ENCODE measurements at places on chromosomes 2 and 18.

DNA sequence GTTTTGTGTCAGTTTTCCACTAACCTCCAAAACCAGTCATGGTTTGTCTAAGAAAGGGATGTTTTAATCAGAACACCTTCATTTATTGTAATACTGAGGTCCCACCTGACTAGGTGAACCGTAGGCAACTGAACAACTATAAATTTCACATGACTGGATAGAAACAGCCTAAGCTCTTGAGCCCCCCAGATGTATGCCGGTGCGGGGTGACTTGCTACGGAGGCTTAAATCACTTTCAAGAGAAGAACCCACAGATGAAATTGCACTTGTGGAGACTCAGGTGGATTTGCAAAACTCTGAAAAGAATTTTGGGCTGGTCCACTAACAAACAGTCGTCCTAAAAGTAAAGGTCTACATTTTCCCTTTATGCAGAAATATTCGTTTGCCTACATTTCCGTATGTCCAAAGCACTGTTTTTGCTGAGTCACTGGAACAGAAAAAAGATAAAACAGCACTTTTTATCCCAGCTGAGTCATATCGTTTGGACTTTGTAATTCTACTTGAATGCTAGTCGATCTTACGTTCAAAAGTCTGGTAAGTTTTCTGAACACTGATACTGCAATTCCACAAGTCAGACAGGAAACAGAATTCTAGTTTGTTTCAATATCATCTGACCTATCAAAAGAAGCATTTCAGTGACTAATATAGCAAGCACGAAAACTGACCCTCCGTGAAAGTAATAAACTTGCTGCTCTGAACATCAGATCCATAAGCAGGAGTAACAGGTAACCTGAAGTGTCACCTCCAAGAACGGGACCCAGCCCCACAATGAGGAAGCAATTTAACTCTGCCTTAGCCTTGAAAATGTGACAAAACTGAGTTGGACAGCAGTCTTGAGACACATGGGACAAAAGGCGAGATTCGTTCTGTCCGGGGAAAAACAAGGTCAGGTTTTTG lies 18.1 kb downstream of the ZNF516 start:
- DNase-seq = no peak

GRCh38 chr18:360676-361075 lies 92.8 kb upstream of the THOC1 start:
- no peak for DNase-seq

DNA sequence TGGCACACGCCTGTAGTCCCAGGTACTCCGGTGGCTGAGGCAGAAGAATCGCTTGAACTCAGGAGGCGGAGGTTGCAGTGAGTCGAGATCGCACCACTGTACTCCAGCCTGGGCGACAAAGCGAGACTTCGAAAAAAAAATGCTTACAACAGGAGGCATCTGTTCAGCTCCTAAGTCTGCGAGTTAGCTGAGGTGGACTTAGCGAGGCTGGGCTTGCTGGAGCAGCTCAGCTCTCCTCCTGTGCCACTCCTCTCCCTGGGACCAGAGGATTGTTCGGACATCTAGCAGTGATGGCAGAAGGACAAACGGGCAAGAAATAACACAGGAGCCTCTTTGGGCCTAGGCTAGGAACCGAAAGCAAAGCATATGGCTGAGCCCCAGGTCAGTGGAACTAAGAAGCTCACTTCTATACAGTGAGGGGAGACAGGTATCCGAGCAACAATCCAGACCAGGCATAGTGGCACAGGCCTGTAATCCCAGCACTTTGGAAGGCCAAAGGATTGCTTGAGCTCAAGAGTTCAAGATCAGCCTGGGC lies 260.1 kb downstream of the GLI2 start:
- DNase-seq = no peak

DNA sequence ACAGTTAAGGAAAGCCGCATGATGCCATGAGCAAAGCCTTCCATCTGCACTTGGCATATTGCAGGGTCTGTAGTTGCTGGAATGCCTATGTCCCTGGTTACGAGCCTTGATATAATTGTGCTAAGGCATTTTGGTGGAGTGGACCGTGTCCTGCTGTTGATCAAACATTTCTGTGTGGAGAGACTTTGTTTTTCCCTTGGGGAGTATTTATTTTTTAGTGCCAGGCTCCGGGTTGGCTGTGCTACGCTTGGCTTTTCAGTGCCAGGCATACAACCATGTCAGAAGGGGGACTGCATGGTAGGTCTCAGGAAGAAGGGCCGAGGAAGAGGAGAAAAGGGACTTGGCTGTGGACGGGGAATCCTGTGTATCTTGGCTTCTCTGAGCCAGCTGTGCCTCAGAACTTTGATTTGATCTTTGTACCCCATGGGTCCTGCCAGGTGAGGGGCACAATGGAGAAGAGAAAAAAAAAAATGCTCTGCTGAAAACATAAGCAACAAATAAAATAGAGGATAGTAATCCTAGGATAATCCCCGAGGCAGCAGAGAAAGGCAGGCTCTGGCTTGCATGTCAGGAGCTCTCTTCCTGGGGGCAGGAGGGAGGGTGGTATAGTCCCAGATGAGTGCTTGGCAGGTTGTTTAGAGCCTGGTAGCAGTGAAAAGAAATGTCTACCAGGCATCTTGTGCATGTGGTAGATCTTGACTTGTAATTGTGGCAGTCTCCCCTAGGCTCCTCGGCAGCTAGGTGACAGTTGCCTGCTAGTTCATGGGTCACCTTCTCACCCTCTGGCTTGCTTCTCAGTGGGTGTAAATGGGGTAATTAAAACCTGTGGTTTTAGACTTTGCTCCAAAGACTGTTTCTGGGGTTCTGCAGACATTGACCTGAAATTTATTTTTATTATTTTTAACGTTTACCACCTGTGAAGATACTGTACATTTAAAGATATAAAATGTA lies 233.0 kb downstream of the NEDD4L start:
- DNase-seq = no peak

DNA sequence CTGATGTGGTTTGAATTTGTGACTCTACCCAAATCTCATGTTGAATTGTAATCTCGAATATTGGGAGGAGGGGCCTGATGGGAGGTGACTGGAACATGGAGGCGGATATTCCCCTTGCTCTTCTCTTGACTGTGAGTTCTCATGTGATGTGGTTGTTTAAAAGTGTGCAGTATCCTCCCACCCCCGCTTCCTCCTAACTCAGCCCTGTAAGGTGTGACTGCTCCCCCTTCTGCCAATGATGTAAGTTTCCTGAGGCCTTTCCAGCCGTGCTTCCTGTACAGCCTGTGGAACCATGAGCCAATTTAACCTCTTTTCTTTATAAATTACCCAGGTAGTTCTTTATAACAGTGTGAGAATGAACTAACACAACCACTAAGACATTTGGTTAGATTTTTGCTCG lies 458.4 kb downstream of the THSD7B start:
- DNase-seq = no peak

DNA sequence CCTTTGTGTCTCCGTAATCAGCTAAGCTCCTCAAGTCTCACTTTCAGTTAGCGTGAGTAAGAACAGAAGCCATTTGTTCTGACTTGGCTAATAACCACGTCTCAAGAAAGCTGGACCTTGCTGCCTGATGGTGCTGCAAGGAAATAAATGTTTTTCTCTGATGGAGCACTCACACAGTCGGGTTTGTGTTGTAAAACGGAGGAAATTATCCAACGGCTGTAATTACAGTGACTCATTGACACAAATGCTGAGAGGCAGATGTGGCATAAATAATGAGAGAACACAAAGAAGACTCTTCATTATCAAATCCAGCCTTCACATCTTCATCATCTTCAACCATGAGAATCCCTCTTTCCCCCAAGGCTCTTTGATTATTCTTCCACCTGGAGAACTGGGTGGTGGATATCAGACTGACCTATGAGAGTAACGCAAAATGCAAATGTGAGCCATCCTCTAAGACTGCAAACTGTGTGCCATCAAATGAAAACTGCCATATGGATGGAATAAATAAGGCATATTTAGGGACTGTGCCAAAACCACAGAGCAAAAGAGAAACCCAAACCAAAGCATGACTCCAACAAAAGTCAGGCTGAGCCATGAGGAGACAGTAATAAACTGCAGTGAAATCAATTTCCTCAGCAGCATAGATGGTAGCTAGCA lies 252.6 kb downstream of the RND3 start:
- no peak for DNase-seq

DNA sequence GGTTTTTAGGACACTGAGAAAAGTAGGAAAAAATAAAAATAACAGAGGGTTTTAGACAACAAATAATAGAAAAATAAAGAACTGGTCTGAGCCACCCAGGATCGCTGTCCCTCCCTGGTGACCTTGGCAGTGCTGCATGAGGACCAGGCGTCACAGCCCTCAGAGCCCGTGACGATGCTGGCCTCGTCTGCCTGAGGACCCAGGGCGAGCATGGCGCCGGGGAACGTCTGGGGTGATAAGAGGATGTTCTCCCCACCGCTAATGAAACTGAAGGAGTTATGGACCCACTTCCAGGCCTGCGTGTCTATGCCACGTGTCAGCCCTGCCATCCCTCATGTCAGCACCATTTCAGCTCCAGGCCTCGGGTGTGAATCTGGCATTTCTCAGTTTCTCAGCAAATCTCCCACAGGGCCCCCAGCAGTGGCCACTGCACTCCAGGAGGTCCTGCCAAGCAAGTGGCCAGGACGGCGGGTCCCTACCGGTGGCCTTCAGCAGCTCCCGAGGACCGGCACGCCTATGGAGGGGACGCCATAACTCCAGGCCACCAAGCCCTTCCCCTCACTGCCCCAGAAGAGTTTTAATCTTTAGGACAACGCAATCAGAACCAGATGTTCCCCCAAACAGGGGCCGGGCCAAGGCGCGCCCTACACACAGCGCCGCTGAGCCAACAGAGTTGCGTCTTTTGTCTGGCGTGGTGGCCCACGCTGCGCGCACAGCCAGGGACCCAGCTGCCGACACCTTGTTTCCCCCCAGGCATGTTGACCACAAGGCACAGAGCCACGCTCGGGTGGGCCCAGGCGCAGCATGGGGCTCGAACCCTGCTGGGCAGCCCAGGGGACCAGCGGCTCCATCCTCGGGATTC lies 179.7 kb downstream of the TWIST2 start:
- no peak for DNase-seq

GRCh38 chr2:9217838-9218770 lies 11.5 kb downstream of the ASAP2 start:
- DNase-seq = no peak

DNA sequence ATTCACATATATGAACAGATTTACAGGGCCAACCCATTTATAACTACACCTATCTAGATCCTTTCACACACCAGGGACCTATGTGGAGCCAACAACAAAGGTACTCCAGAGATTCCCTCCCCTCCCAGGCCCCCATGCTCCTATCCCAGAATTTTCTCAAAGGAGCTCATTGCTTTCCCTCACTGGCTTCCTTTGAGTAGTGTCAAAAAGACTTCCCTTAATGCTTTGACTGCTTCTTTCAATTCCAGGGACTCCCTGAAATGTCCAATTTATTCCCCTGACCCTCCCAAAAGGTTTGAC lies 46.6 kb downstream of the IKZF2 start:
- no peak for DNase-seq

DNA sequence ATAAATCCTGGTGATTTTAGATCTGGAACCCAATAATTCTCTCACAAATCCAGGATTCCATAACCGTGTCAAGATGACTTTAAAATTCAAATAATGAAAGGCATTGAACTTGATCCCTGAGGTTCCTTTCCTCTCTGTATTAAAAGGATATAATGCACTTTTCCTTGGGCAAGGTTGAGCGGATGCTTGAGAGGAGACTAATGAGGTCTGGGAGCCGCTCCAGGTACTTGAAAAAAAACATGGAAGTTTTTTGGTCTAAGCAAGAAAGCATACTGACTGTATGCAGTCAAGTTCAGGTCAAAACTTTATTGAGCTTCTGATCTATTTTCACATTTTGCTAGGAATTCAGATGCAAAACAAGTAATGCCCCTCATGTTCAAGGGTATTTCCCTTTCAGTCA lies 318.5 kb downstream of the RAD51AP2 start:
- DNase-seq = no peak

DNA sequence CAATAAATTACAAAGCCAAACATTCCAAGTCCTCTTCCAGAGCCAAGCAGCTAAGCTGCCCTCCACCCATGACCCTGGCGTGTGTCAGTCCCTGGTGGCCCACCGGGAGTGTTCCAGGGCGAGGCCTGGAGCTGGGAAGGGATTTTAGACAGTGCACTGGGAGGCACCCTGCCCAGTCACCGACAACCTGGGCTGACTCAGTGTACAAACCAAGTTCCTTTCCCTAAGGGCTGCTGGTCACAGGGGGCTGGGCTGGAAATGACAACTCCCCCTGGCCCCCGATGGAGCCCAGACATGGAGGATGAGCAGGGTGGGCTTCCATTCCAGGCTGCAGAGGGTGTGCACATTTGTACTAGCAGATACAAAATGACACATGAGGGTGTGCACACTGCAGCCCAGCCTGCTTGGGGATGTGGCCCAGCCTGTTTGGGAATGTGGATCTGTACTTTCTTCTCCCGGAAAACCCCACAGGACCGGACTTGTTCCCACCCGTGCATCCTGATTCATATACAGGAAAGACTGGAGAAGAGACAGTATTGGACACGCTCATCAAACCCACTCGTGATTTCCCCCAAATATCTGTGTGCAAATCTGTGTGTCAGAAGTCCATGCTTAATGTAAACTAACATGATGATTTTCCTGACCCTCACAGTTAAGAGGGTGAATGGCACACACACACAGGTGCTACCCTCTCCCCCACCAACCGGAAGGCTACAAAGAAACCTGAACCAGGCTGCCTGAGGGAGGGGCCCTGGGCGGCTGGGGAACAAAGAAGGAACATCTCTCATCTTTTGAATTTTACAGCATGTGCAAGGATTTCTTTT lies 58.9 kb downstream of the NDUFA10 start:
- DNase-seq = no peak

DNA sequence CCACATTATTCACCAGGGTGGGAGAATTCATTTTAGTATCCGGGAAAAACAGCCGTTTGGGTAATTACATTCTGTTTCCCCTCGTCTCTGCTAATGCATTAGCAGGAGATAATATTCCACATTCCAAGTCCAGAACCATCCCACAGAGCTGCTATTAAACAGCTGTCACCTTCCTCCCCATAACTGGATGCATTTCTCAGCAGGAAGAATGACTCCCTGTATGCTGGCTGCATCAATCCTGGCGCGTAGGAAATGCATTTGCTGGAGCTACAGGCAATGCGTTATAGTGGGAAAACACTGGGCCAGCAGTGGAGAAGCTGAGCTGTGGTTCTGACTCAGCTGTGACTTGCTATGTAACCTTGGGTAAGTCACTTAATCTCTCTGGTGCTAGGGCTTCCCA lies 246.0 kb downstream of the CLIP4 start:
- no peak for DNase-seq

- no peak for DNase-seq
These were observed 43.9 kb upstream of the PLEKHM3 start for GRCh38 chr2:208069186-208069585.

DNA sequence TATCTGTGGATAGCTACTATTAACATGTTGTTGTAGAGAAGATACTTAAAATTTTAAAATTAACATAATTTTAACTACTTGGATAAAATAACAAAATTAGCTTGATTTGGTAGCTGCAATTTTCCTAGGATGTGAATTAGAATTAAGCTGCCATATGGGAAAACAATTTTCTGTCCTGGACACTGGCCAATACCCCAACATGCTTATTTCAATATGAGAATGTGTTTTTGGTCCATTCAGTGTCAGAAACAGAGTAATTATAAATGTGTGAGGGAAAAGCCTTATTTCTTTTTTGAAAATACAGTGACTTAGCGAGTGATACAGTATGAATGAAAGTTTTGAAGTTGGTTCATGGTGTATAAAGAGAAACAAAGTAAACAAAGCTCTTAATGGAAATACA lies 948.3 kb upstream of the GYPC start:
- no peak for DNase-seq
